ENCODE measurements at places on chromosomes 13 and 19.

GRCh38 chr13:29165216-29165615, 345.1 kb downstream of the MTUS2 start:
- DNase-seq = no peak

- no peak for DNase-seq
Observed at GRCh38 chr13:96785986-96786385, 208.3 kb downstream of the OXGR1 start.

GRCh38 chr13:78102121-78102677, 183.6 kb upstream of the EDNRB start:
- DNase-seq = no peak

DNA sequence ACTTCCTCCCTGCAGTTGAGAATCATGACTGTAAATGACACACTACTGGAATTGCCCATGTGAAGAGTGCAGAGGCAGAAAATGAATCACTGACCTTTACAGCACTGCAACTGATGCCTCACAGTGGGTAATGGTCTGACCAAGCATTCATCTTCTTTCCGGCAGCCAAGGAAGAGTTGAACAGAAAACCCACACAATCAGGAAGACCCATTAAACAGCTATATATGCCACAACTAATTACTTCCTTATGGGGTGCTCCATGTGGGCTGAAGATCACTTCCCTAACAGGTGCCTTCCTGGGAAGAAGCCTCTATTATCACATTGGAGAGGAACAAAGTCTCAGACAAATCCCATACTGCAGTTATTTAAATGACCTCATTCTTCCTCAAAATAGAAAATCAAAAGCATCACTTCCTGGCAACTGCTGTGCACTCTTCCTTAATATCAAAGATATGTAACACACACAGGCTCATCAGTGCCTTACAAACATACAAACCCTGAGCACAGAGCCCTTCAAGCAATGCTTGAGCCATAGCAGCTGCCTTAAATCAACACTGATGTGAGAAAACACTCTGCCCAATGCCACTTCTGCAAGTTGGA, 45.8 kb downstream of the RUBCNL start:
- no peak for DNase-seq

GRCh38 chr13:66778461-66778860, 451.7 kb downstream of the PCDH9 start:
- no peak for DNase-seq

DNA sequence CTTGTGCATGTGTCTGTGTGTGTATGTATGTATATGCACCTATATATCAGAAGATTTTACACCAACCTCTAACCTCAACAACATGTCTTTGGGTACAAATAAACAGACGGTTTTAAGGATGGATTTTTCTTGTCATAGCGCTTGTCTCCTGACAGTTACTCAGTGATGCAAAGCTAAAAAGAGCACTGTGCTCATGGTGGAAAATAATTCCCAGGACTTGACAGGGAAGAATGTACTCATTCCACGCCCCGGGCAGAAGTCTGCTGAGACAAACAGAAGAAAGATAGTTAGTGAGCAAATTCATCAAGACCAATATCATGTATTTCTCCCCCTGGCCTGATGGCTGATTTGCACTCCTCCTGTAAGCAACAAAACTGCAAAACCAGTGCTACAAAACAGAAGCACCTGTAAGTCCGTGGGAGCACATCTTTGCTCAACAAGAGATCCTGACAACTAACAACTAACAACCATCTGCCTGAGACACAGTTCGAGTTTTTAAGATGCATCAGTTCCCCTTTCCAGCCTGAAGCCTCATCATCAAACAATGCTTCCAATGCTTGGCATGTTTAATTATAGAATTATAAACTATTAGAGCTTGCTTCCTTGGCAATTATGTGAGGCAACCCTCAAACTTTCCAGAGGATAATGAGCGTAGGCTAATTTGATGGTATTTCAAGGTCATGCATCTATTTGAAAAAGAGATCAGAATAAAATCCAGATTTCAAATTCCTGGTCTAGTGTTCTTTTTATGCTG, 812.7 kb upstream of the MIR17HG start:
- DNase-seq = no peak

DNA sequence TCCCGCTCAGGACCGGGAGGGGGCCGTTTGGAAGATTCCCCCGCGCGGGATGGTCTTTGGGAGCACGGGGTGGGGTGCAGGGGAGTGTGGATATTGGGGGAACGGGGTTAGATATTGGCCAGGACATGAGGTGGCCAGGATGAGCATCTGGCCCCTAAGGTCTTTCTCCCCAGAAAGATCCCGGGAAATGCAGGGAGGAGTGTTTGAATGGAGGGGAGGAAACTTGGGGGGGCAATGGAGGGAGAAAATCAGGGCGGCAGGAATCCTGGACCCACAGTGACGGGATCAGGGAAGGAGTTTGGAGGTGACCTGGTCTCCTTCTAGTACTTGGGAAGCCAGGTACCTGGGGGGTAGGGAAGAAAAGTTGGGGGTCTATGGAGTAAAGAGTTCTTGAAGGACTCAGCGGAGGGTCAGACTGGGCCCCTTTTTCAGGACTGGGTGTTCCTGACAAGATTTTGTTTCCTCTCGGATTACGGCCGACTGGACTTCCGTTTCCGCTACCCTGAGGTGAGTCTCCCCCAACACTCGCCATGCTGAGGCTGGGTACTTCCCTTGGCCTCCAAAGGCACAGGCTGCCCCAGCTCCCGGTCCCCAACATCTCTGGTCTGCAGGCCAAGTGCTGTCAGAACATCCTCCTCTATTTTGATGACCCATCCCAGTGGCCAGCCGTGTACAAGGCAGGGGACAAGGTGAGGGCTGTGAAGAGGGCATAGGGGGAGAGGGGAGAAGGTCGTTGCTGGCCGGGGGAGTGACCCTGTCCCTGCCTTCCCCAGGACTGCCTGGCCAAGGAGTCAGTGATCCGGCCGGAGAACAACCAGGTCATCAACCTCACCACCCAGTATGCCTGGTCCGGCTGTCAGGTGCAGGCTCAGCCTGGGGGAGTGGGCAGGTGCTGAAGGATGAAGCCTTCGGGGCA, 989 bp downstream of the TMEM145 start:
- DNase-seq = no peak

DNA sequence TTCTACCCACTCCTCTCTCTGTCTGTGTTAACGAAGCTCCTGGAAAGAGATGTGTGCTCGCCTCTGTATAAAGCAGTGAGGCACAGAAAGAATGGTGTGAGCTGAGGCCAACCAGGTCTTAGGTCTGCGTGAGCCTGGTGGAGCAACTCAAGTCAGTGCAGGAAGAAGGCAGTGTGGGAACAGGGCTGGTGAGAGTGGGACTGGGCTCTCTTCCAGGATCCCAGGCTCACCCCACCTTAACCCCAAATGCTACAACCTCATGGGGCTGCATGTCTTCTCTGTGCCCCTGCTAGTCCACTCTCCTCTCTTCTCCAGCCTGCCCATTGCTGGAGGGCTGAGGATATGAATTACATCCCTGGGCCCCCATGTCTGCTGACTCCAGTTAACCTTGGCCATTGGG, 127.4 kb downstream of the DCT start:
- no peak for DNase-seq

DNA sequence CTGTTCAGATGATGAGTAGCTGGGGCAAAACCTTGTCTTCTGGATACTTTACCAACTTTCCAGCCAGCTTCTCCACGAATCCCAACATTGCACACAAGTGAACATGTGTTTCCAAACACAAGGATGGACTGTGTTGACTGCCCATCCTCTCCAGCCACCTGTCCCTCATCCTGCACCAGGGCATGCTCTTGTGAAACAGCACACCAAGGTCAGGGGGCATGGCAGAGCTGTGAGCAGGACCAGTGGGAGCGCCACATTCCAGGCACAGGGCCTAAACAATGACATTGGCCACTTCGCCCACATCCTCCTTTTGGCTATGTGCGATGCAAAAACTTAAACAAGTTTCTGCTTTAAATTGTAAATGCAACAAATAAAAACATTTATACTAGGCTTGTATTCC, 105.5 kb downstream of the IRS2 start:
- DNase-seq = no peak

DNA sequence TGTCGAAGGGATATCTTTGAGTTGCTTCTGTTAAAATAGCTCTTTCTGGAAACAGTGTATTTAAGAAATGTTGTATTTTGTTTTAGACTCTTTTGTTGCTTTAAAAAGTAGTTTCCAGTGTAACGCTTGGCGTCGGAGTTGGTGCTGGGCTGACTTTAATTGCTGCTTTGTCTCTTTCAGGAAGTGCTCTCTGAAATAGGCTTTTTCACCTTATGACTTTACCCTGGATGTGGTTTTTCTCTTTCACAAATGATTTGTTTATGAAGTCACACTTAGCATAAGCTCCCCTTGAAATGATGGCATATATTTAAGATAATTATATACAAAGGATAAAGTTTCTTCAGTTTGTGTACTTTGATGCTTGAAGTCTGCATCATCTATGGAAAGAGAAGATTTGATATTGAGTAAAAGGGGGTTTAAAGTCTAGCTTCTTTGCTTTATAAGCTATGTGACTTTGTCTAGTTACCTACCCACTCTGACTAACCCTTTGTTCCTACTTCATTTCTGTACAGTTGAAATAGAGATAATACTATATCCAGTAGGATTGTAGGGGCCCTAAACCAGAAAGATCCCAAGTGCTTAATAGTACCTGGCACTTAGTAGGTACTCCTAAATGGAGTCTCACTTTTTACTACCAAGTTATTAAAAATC, at the start of gene GPR18:
Gene GPR18 (minus strand): TSS at position 170 of the 651 bp plus-strand sequence. CDS start 2,507 bp downstream, outside the sequence.
- no peak for DNase-seq

- peak; percentile 74 for DNase-seq
Observed at GRCh38 chr19:2060884-2061494, 9.9 kb upstream of the MKNK2 start.

GRCh38 chr13:70736622-70737317, 628.5 kb upstream of the KLHL1 start:
- DNase-seq = no peak

- DNase-seq = no peak
Observed at GRCh38 chr13:27504868-27505194, 54.5 kb upstream of the MTIF3 start.

DNA sequence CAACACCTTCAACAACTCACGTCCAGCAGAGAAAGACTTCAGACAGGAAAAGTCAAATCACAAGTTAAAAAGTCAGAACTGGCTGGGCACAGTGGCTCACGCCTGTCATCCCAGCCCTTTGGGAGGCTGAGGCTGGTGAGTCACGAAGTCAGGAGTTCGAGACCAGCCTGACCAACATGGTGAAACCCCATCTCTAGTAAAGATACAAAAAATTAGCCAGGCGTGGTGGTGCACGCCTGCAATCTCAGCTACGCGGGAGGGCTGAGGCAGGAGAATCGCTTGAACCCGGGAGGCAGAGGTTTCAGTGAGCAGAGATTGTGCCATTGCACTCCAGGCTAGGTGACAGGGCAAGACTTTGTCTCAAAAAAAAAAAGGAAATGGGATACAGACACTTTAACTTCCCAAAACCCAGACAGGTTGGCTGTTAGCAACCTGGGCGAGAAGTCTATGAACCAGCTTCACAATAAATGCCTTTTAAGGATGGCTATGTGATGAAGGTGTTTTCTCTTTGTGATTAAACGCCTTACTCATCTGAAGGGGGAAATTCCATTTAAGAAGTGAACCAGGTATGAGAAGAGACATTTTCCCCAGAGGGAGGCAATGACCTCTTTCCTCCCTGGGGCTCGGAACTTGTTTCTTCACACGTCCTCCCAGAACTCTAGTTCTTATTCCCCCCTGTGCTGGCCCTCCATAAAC, 80.4 kb downstream of the INSR start:
- DNase-seq = no peak

DNA sequence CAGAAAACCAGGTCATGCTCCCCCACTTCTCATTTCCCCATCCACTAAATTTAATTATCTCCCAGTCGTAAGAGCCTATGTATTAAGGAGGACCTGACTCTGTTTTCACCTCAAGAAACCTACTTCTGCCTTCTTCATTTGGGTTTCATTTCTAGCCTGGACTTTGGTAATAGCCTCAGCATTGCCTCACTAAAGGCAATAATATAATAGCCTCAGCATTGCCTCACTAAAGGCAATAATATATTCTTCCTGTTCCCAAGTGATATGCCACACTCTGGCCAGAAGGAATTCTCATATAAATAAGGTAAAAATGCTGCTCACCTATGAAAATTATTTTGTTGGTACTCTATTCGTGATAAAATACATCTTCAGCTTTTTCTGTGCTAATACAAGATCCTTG, 993.9 kb downstream of the EFNB2 start:
- no peak for DNase-seq

- DNase-seq = no peak
Observed at GRCh38 chr19:9916719-9917118, 19.6 kb downstream of the OLFM2 start.

- DNase-seq = peak; percentile 57
Observed at GRCh38 chr19:38142176-38143035, 81.6 kb downstream of the DPF1 start.

DNA sequence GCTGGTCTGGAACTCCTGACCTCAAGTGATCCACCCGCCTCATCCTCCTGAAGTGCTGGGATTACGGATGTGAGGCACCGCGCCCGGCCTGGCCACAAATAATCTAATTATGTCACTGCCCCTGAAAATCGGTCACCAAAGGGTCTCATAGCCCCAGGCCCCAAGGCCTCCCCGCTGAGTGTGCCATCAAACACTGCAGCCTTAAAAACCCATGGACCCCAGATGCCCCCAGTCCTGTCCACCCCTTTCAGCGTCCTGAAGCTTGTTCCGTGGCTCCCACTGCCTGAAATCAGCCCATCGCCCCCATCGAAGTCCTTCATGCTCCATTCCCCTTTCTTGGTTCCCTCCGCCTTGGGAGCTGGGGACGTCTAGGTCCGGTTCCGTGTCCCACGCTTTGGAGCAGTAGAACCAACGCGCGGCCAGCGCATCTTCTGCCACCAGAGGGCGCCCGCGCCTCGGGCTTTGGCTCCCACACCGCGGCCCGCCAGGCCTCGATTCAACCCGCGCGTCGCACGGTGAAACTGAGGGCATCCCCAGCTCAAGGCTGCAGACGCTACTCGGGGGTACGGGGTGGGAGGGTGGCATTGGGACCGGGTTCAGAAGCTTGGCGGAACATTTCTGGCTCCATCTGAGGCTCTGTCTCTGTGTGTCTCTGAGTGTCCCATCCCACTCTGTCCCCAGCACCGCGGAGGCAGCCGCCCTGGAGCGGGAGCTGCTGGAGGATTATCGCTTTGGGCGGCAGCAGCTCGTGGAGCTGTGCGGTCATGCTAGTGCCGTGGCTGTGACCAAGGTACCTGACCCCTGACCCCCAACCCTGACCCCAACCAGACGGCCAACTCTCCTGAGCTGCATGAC, 3.5 kb downstream of the YJEFN3 start:
- DNase-seq = peak; percentile 57

DNA sequence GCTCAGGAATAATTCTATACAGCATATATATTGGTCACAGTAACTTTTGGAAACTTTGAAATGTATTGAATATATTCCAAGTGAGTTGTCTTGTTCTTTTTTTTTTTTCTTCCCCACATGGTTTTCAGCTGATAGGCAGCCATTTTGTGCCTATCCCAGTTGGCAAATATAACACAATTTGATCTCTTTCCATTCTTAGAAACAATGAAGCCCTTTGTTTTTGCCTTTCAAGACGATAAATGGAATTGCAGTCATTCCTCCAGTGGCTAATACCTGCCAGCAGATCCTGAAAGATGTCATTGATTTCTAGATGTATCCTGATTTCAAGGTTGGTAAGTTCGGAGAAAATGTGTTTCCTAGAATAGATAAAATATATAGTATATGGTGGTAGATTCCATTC, 951.1 kb upstream of the SLC10A2 start:
- no peak for DNase-seq

GRCh38 chr19:16949496-16950023, 60.8 kb downstream of the F2RL3 start:
- DNase-seq = no peak

Measured in occipital lobe (tissue), 3 donors.